ENCODE measurements at places on chromosomes 7 and 10.

- no peaks in the 10 kb centered on the region for H3K4me1 ChIP-seq
- no peaks in the 10 kb centered on the region for H3K27me3 ChIP-seq
- no peak for DNase-seq
- no peak overlapping the region for H3K27ac ChIP-seq
- no peaks in the 10 kb centered on the region for H3K36me3 ChIP-seq
- peak overlapping the region; percentile 88 for H3K4me3 ChIP-seq
Observed at GRCh38 chr10:46787321-46787615, 124.0 kb upstream of the PTPN20 start.

DNA sequence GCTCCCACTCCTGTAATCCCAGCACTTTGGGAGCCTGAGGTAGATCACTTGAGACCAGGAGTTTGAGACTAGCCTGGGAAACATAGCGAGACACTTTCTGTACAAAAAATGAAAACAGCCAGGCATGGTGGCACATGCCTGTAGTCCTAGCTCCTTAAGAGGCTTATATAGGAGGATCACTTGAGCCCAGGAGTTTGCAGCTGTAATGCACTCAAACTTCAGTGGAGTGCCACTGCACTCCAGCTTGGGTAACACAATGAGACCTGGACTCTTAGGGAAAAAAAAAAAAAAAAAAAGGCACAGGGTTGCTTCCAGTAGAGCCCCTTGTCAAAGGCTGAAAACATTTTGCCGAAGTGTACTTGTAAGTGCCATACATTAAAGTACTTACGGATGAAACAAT lies 195.3 kb downstream of the PHTF2 start:
- peaks cover 4% of the 10 kb centered on the region for H3K4me1 ChIP-seq
- no peak overlapping the region for H3K4me3 ChIP-seq
- no peaks in the 10 kb centered on the region for H3K27me3 ChIP-seq
- no peak overlapping the region for H3K27ac ChIP-seq

GRCh38 chr10:72695496-72695895 lies 3.6 kb downstream of the MCU start:
- DNase-seq, result no peak
- no peaks in the 10 kb centered on the region for H3K36me3 ChIP-seq
- H3K27ac ChIP-seq, result no peak overlapping the region
- peaks cover 10% of the 10 kb centered on the region for H3K4me1 ChIP-seq
- H3K27me3 ChIP-seq, result no peaks in the 10 kb centered on the region

GRCh38 chr7:133570321-133570720 lies 317.4 kb downstream of the EXOC4 start:
- H3K27me3 ChIP-seq, result no peaks in the 10 kb centered on the region
- no peak overlapping the region for H3K27ac ChIP-seq
- DNase-seq, result no peak
- H3K4me1 ChIP-seq, result peaks cover 3% of the 10 kb centered on the region
- no peak overlapping the region for H3K4me3 ChIP-seq

DNA sequence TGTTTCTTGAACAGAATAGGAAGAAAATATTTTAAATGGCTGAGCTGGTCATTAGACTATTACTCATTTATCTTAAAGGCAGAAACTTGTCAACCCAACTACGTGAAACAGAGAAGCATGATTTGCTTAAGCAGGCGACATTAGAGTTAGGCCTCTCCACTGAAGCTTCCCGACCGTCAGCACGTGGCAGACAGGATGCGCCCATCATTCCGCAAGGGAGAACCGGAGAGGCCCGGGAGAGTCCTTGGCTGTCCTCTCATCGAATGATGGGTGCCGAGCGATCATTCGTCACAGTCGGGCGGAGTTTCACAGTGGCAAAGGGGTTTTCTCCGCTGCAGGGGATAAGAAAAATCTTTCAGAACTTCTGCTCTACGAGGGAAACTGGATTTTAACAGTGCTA lies 11.8 kb downstream of the BRI3 start:
- H3K4me3 ChIP-seq, result no peak overlapping the region
- no peaks in the 10 kb centered on the region for H3K4me1 ChIP-seq
- H3K27me3 ChIP-seq, result no peaks in the 10 kb centered on the region
- DNase-seq, result no peak

DNA sequence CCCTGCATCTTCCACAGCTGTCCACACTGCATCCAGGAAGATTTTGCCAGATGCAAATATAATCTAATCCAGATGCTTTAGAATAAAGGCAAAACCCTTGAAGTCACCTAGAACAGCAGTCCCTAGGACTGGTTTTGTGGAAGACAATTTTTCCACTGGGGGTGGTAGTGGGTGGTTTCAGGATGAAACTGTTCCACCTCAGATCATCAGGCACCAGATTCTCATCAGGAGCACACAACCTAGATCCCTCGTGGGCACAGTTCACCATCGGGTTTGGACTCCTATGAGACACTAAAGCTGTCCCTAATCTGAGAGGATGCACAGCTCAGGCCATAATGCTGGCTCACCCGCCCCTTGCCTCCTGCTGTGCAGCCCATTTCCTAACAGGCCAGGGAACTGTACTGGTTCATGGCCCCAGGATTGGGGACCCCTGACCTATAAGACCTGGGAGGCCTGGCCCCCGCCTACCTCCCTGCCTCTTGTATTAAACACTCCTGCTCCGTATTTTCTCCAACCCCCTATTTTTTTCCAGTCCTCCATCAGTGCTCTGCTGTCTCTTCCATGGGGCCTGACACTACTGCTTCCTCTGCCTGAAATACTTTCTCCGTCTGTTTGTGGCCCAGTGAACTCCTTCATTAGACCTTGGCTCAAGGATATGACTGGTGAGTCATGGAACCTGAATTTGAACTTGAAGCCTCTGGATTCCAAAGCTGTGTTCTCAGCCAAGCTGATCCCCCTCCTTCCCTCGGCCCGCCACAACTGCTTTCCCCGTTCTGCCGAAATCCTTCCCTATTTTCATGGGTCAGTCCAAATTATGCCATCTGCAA lies 79.9 kb upstream of the RHEB start:
- DNase-seq, result no peak
- H3K27ac ChIP-seq, result no peak overlapping the region
- no peaks in the 10 kb centered on the region for H3K4me1 ChIP-seq
- H3K27me3 ChIP-seq, result no peaks in the 10 kb centered on the region
- no peak overlapping the region for H3K4me3 ChIP-seq

DNA sequence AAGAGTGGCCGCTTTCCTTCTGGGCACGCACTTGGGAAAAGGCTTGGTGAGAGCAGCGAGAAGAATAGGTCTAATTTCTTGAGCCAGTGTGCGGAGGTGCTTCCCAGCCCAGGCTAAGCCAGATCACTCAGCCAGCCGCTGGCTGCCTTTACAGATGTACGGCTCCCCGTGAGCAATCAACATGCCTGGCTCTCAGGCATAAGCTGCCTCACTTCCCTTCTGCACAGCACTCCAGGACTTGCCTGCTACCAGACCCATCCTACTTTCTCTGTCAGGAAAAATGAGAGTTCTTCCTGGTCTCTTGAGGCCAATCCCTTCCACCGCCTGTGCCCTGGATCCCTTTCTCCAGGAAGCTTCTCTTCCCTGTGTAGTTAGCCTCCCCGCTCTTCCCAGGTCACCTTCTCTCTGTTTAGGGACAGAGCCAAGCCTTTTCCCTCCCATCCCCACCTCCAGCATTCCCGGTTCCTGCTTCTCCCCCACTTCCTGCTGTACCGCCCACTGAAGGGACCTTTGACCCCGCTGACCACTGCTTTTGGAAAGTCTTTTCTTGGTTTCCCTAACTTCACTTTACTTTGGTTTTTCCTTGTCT lies 1.1 kb upstream of the ACTR3C start:
- no peaks in the 10 kb centered on the region for H3K4me1 ChIP-seq
- DNase-seq, result no peak
- no peaks in the 10 kb centered on the region for H3K27me3 ChIP-seq
- H3K36me3 ChIP-seq, result peaks cover 32% of the 10 kb centered on the region
- no peak overlapping the region for H3K27ac ChIP-seq
- peak overlapping the region; percentile 87 for H3K4me3 ChIP-seq

DNA sequence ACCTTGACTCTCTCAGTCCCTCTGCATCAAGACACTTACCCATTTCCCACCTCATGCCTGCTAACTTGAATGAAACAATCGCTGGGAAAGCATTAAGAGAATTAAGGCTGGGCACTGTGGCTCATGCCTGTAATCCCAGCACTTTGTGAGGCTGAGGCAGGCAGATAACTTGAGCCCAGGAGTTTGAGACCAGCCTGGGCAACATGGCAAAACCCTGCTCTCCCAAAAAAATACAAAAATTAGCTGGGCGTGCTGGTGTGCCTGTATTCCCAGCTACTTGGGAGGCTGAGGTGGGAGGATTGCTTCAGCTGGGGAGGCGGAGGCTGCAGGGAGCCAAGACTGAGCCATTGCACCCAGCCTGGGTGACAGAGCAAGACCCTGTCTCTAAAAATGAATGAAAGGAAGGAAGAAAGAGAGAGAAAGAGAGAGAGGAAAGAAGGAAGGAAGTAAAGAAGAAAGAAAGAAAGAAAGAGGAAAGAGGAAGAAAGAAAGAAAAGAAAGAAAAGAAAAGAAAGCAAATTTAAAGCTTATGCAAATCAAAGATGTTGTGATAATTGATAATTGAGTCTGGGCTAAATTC lies 646 bp downstream of the SERPINE1 start:
- no peak overlapping the region for H3K27ac ChIP-seq
- DNase-seq, result no peak
- H3K36me3 ChIP-seq, result no peaks in the 10 kb centered on the region
- H3K4me1 ChIP-seq, result peaks cover 2% of the 10 kb centered on the region

- H3K4me1 ChIP-seq, result peaks cover 7% of the 10 kb centered on the region
- H3K36me3 ChIP-seq, result no peaks in the 10 kb centered on the region
- H3K27ac ChIP-seq, result no peak overlapping the region
Observed at GRCh38 chr10:71201849-71202248, 10.5 kb upstream of the UNC5B start.

GRCh38 chr7:151381098-151381347 lies 28.8 kb downstream of the WDR86 start:
- DNase-seq, result no peak
- no peak overlapping the region for H3K4me3 ChIP-seq
- peaks cover 29% of the 10 kb centered on the region for H3K27me3 ChIP-seq
- no peak overlapping the region for H3K27ac ChIP-seq

- no peak overlapping the region for H3K27ac ChIP-seq
- no peak overlapping the region for H3K4me3 ChIP-seq
- H3K36me3 ChIP-seq, result no peaks in the 10 kb centered on the region
- DNase-seq, result no peak
- no peaks in the 10 kb centered on the region for H3K27me3 ChIP-seq
Observed at GRCh38 chr7:142739923-142740492, 9.3 kb upstream of the PRSS1 start.

DNA sequence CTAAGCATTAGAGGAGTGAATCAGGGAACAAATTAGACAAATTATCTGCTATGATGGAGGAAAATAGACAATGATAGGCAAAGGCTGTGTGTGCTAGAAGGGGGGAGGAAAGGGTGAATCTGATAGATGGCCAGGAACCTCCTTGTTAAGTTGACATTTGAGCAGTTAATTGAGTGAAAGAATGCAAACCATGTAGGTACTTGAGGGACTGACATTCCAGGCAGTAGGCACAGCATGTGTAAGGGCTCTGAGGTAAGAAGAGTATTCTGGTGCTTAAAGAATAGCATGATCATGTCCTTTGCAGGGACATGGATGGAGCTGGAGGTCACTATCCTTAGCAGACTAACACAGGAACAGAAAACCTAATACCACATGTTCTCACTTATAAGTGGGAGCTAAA lies 48.6 kb upstream of the TES start:
- peak; percentile 68 for DNase-seq
- H3K4me3 ChIP-seq, result no peak overlapping the region
- H3K4me1 ChIP-seq, result no peaks in the 10 kb centered on the region
- no peak overlapping the region for H3K27ac ChIP-seq
- no peaks in the 10 kb centered on the region for H3K27me3 ChIP-seq

DNA sequence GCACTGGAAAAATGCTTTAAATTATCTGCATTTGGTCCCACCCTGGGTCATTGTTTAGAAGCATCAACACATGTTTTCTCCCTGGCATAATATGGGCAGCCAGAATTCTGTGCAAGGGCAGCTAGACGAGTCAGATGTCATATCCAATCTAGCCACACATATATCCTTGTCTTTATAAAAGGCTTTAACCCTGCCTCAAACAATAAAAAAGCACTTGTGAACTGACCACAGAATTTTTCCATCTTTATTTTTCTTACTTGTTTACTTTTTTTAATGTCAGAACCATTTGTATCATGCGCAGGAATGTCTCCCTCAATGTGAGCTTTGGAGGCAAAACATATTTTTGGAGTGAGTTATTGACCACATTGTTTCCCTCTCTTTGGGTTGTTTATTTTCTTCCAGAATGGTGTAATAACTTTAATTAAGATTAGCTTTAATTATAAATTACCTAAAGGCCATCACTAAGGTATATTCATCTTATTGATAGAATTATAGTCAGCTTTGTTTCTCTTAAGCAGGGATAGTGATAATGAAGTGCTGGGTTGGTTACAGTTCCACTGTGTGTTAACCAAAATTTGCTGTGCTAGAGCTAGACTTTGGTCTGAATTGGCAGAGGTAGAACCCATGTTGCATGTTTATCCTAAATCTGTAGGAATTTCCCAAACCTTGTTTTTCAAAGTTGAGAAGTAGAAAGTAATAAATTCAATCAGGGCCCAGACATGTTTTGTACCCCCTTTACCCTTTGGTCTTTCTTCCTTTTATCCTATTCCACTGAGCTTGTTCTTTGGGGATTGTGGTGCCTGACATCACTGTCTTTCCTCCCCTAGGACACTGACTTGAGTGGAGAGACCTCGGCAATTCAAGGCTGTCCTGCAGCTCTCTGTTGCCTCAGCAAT lies 1078.4 kb downstream of the KCNMA1 start:
- H3K4me1 ChIP-seq, result no peaks in the 10 kb centered on the region
- H3K27ac ChIP-seq, result no peak overlapping the region
- DNase-seq, result no peak
- H3K36me3 ChIP-seq, result no peaks in the 10 kb centered on the region
- no peaks in the 10 kb centered on the region for H3K27me3 ChIP-seq

DNA sequence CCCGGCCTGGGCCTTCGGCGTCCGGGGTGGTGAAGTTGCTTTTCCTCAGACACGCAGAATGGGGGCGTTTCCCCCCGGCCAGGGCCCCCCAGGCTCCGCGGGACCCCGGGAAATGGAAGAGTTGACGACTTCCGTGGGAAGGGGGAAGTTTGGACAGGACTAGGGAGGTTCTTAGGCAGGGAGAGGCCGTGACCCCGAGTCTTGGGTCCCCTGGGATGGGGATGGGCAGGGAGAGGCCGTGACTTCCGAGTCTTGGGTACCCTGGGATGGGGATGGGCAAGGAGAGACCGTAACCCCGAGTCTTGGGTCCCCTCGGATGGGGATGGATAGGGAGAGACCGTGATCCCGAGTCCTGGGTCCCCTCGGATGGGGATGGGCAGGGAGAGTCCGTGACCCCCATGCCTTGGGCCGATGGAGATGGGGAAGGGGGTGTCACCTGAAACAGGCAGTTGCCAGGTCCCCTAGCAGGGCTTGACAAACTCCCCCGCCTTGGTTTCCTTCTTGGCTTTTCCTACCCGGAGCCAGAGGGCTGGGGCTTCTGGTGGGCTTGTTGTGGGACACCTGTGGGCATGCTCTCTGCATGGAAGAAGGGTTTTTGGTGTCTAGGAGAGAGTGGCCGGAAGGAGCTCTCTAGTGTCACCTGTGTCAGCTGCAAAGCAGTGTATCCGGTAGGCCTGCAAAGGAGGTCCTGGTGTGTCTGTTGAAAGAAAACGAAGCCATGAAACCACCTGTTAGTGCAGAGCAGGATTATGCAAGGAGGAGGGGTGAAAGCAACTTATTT lies 1.1 kb downstream of the TRRAP start:
- no peak overlapping the region for H3K27ac ChIP-seq
- no peaks in the 10 kb centered on the region for H3K27me3 ChIP-seq
